ENCODE measurements at places on chromosomes 6 and 20. TPM values are rescaled to one million over a fixed set of nuclear protein-coding genes. Genes with fewer than 3 reads are reported as not detected.
A peak's percentile ranks its signal among the peaks of the same experiment; 100 is the strongest.

The PACSIN1 gene
- total RNA-seq: not detected

The COL21A1 gene
- total RNA-seq: 18.6 TPM

The PGBD1 gene
- total RNA-seq: 1.8 TPM

The SSTR4 gene
- total RNA-seq: not detected

The CNR1 gene
- under 0.01 TPM for total RNA-seq

The GTF2H4 gene
- total RNA-seq: 10.0 TPM

The EPPIN gene
- not detected for total RNA-seq

The NTSR1 gene
- not detected for total RNA-seq

The ABHD16B gene
- total RNA-seq: not detected

The OTOR gene
- total RNA-seq: not detected

DNA sequence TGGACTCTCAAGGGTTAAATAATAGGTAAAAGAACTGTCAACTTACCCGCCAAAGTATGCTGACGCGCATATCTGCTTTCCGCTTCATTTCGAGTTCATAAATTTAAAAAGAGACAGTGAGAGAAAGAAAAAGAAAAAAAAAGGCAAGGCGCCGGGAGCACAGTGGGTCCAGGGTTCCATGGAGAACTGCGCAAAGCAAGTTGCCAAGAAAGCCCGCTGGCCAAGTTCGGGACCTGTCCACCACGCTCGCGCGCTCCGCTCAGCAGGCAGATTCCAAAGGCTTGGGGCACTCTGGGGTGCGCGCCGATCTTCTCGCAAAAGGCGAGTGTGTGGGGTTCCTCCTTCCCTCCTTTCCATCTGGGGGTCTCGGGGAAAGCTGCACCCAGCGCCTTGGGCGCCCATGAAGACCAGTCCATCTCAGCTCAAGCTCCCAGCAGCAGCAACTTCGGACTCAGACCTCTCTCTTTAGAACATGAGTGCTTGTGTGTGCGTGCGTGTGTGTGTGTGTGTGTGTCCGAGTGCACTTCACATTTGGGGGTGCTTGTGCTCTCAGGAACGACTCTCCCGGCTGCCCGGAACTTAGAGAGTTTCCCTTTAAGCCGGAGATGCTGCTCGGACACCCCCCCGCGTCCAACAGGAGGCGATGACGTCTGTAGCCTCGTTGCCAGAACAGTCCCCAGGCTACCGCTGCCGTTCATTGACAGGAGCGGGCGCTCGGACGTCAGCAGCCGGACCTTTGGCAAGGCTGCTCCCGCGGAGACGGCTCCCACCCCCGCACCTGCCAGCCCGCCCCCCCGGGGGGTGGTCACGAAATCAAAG is 180.0 kb downstream of the TBXT start:
- DNase-seq: no peak

DNA sequence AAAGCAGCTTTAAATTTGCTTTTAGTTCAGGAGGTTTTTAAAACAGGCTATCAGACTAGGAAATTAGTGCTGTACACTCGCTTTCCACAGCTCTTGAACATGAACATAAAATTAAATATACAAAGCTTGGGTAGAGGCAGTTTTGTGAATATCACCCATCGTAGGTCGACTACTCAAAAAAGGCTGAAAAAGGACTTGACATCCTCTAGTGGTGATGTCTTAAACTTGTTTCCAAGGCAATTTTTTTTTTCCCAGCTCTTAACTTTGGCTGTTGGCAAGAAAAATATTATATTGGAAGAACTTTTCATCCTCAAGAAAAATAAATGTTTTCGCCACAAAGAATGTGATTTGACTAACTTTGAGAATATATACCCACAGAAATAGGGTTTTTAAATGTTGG is 2.9 kb downstream of the MAP7 start:
- DNase-seq: peak; percentile 62

DNA sequence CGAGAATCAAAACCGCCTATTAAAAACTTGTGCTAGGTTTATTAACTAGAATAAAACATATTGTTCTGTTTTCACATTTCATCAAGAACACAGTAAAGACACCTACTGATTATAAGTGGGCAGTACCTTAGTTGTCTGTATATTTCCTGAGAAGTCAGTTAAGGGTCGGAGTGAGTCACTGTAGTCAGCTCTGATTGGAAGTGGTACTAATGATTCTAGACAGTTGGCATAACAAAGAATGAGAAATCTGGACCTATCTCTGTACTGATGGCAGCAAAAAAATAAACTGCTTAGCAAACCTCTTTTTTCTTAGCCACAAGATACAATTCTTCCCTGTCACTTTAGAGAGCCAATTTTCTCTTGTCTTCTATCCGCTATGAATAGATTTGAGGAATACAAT is 387.3 kb upstream of the ADGRB3 start:
- no peak for DNase-seq

DNA sequence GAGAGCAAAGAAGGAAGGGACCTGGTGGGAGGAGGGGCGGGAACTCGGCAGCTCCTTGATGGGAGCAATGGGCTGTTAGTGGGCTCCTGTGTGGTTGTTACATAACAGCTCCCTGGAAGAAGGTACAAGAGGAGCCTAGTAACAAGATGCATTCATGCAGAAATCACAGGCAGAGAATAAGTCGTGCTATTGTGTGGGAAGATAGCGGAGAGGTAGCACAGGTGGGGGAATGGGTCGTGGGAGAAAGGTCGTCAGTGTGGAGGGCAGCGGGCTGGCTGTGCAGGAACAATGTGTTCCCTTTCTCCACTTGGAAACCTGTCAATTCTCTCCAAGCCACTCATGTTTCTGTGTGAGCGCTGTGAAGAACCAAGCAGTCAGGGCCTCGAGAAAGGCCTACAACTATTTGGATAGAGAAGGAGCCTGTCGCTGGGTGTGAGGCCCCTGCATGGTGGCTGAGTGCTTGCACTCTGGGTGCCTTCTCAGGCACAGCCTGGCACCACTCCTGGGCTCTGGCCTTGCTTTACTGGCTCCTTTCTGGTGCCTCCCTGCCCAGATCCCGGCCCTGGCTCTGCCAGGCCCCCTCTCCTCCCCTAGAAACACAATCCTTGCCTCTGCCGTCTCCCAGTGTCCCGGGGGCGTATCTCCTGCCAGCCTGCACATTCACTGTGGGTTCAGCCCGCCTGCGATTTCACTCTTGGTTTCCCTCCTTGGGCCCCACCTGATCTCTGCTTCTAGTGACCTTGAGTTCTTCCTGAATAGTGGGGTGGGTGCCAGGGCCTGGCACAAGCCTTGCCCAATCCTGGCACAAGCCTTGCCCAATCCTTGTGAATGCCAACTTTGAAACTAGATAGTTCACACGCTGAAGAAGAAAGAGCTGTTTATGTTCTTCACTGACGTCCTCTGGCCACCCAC is 7.4 kb upstream of the FGD2 start:
- no peak for DNase-seq

GRCh38 chr20:37943501-37944455 is 40.9 kb downstream of the VSTM2L start:
- DNase-seq: no peak

- peak; percentile 6 for DNase-seq
Measured at GRCh38 chr20:17485017-17485416, 46.2 kb downstream of the BFSP1 start.

DNA sequence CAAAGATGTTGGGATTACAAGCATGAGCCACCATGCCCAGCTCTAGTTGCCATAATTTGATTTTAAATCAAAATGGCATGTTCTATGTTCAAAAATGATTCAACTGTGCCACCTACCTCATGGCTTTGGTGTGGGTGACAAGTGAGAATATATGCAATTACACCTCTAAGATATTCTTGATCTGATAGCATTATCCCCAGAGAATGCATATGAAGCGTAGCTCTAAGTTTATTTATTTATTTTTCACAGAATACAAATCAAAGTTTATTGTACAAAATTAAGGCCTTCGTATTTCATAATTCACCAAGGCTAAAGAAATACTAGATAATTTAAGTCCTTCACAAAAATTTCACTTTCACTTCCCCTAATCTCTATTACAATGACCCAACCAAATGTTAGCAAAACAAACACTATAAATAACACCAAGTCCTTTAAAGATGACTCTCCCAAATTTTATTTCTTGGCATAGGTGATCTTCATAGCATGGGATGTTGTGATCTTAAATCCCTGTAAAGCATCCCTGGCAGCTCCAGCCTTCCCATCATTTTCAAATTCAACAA is 205.9 kb upstream of the TAB2 start:
- DNase-seq: no peak

- no peak for DNase-seq
Measured at GRCh38 chr20:46798430-46798829, 89.0 kb downstream of the SLC2A10 start.

DNA sequence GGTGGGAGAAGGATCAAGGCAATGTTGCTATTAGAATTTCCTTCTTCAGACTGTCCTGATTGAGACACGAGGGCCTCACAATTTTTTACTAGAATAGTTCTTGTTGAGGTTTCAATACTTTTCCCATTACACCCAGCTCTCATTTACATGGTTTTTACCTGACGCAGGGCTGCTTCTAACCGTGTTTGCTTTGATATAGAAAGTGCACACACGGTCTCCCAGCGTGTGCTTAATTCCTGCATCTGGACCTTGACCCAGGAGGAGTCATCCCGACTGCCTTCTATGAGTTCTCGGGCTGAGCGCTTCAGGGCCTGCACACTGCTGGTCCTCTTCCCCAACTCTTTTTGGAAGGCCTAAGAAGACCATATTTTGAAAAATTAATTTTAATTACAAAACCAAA is 160.2 kb downstream of the DST start:
- DNase-seq: no peak

DNA sequence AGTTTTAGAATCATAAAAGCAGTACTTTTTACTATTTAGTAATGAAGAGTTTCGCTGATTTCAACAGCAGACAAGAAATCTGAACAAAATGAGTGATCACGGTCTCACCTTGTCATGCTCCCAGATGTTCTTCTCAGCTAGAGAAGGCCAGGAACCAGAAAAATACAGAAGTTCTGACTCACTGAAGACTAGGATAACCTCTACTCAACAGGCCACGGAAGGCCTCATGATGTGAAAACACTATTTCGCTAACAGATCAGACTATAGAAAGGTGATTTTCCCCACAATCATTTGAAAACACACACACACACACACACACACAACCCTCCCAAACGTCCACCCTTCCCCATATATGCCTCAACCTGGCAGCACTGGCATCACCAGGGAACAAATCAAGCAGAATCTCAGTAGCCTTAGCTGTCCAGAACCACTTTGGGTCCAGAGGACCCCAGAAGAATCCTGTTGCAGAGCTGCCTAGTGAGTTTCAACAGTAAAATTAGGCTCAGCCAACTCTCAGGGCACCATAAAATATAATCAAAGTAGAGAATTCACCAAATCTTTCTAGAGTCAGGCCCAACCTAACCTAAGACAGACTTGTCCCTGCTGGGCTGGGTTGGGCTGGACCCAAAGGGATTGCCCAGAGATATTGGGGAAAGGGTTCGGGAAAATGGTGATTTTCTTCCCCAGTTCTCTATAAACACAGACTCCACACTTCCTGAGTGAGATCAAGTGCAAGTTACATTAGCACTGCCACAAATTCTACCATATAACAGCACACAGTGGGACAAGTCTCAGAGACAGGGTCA is 7.9 kb downstream of the EXOC2 start:
- DNase-seq: peak; percentile 28

- DNase-seq: no peak
Measured at GRCh38 chr6:897528-898207, 204.7 kb upstream of the EXOC2 start.

- DNase-seq: peak; percentile 44
Measured at GRCh38 chr6:129517288-129517687, 192.7 kb downstream of the ARHGAP18 start.

DNA sequence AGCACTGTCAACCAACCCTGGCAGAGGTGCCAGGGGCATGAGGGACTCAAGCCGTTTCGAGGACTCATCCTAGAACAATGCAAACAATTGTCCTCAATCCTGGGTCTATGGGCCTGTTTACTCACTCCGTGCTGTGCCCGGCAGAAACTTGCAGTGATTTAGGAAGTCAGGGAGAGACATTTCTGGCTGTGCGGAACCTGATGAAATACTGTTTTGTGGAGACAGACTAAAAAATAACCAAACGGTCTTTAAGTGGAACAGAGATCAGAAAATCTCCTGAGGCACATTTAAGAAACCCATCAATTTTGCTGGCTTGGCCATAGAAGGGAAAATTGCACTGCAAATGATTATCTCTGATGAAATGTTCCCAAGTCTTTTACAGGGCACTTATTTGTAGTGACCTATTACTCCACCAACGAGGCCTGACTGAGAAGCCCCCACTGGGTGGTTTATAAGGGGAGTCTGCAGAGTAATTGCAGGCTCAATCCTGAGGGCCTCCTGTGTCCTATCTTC is 79.8 kb upstream of the KCNK16 start:
- DNase-seq: no peak

GRCh38 chr20:4688305-4688704 is 33.4 kb upstream of the PRND start:
- DNase-seq: peak; percentile 29

GRCh38 chr6:37451441-37452193 is 18.6 kb downstream of the CMTR1 start:
- DNase-seq: no peak

GRCh38 chr6:56370127-56370540 is 122.8 kb upstream of the COL21A1 start:
- DNase-seq: peak; percentile 88
